ENCODE measurements at places on chromosomes 12 and 14.
A peak's percentile ranks its signal among the peaks of the same experiment; 100 is the strongest.

- ATAC-seq, result no peak
Measured at GRCh38 chr14:79083356-79083755, 913.2 kb downstream of the NRXN3 start.

- peak; percentile 13 for ATAC-seq
Measured at GRCh38 chr12:53051058-53051880, 1.4 kb downstream of the TNS2 start.

GRCh38 chr12:110243227-110243626, 37.8 kb upstream of the ATP2A2 start:
- no peak for ATAC-seq

GRCh38 chr12:19575337-19576243, 136.3 kb downstream of the AEBP2 start:
- ATAC-seq, result peak; percentile 67

DNA sequence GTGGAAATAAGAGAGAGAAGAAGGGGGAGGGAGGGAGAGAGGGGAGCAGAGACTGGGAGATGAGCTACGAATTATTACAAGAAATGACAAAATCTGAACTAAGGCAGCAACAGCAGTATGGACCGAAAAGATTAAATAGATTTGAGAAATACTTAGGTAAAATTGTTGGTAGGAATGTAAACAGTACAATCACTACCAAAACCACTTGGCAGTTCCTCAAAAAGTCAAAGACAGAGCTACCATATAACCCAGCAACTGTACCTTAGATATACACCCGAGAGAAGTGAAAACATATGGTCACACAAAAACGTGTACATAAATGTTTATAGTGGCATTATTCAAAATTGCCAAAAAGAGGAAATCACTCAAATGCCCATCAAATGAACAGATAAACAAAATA, 14.1 kb downstream of the KRAS start:
- no peak for ATAC-seq

GRCh38 chr12:54311051-54311450, 10.2 kb upstream of the NFE2 start:
- no peak for ATAC-seq

DNA sequence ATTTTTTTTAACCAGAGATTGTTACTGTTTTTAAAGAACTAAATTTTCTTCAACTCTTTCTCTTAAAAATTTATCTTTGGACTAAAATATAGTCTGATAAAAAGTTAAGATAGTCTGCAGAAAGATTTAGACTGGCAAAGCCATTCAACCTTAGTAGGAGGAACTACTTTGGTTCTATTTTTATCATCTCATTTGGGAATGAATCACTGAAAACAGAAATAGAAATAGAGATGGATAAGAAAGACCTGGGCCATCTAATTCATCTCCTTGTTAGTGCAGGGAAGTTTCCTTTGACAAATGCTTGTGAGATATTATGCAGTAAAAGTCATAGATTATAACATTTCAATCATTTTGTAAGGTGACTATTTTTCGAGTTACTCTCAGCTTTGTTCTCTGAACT, 263.2 kb upstream of the NPAS3 start:
- no peak for ATAC-seq

DNA sequence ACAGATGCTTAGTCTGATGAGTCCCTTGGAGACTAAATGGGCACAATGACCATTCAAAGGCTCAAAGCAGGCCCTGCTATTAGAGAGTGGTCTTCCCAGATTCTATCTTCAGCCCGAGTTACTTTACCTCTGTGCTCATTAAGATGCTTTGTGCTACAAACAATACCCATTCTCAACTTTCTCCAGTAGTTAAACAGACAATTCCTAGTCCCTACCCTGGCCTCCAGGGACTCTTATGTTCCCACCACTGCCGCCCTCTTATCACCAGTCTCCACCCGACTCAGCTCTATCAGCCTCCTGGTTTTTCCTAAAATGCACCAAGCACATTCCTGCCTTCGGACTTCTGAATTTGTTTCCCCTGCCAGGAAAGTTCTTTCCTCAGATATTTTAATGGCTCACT, 25.6 kb upstream of the GPHB5 start:
- no peak for ATAC-seq

- ATAC-seq, result no peak
Measured at GRCh38 chr14:49915085-49915484, 22.2 kb downstream of the ARF6 start.

DNA sequence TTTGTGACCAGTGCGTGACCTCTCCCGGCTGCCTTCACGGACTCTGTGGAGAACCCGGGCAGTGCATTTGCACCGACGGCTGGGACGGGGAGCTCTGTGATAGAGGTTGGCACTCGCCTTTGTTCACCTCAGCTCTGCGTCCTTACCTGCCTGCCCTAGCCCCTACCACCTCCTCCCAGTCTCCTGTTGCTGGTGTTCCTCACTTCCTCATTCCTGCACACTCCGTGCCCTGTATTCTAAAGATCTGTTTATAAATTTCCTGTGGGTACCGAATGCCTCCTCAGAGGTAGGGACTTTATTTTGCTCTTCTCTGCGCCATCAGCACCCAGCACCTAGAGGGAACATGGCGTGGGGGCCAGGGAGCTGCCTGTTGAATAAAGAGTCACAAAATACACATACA, 2.3 kb downstream of the DLK1 start:
- no peak for ATAC-seq

DNA sequence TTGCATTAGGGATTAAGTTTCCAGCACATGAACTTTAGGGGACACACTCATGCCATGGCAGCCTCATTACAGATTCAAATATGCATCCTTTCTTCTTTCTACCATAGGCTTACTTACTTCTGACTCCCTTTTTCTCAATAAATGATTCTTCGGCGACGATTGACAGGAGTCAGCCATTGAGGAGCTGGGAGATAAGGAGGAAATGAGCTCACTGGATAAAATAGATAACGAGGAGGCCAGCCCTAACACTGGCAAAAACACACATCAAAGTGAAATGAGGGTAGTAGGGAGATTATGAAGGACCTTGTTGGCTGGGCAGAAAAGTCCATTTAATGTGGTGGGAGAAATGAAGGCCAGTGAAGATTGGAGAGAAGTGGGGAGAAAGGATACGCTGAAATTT, 172.2 kb downstream of the SLC41A2 start:
- ATAC-seq, result no peak

- no peak for ATAC-seq
Measured at GRCh38 chr12:49540229-49541139, 1.7 kb downstream of the KCNH3 start.

- ATAC-seq, result no peak
Measured at GRCh38 chr12:18224745-18225144, 36.6 kb upstream of the PIK3C2G start.

GRCh38 chr12:41869432-41869831, 275.2 kb downstream of the GXYLT1 start:
- ATAC-seq, result no peak

DNA sequence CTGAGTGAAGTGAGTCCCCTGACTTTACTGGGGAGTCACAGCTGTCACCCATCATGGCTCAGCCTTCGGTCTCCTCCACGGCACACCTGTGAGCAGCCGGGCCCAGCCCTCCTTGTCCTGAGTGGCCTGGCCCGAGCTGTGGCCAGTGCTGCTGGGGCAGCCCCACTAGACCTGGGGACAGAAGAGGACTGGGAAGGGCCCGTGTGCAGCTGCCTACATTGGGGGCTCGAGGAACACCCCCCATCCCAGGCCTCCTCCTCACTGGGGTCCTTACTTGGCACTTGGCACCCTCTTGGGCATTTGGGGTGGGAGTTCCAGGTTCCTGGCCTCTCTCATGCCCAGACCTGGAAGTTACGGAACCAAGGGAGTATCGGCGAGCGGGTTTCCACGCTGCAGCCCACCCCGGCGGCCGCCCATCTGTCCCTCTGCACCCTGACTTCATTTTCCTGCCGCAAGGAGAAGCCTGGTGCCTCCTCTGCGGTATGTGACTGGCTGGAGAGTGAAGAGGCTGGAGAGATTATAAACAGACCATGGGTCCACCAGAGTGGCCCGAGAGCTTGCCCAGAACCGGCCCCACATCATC, 179.7 kb downstream of the KIF26A start:
- no peak for ATAC-seq

- ATAC-seq, result peak; percentile 16
Measured at GRCh38 chr12:6273541-6274230, 36.8 kb upstream of the PLEKHG6 start.

Measured in gastroesophageal sphincter (tissue), 4 donors.